ENCODE measurements at places on chromosomes 6 and 20.

GRCh38 chr6:154548130-154548830 is 37.8 kb upstream of the CNKSR3 start:
- DNase-seq: no peak

GRCh38 chr20:16385462-16385861 is 187.8 kb downstream of the KIF16B start:
- no peak for DNase-seq

DNA sequence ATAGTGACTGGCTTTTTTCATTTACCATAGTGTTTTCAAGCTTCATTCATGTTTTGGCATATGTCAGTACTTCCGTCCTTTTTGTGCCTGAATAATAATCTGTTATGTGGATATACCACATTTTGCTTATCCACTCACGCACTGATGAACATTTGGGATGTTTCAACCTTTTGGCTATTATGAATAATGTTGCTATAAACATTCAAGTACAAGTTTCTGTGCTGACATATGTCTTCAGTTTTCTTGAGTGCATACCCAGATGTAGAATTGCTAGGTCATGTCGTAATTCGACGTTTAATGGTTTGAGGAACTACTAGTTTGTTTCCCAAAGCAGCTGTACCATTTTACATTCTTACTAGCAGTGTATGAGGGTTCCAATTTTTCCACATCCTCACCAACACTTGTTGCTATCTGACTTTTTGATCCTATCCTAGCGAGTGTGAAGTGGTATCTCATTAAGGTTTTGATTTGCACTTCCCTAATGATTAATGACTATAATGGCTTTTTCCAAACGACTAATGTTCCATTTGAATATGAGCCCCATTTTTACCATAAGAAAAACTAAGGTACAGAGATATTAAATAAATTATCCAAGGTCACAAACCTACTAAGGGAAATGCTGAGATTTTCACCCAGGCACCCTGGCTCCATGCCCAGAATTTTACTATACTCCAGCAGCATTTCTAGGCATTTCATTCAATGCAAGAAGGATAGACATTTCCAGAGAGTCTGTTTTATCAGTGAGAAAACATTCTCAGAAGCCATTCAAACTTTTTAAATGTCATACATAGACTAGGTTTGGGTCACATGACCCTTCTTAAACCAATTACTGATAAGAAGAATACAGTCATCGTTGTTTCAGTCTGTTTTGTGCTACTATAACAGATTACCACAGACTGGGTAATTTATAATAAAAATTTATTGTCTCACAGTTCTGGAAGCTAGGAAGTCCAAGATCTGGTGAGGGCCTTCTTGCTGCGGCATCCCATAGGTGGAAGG is 71.1 kb upstream of the RUNX2 start:
- no peak for DNase-seq

- DNase-seq: no peak
Observed at GRCh38 chr20:31851240-31851955, 6.0 kb upstream of the FOXS1 start.

GRCh38 chr6:64717281-64717680 is 989.7 kb downstream of the EYS start:
- no peak for DNase-seq

DNA sequence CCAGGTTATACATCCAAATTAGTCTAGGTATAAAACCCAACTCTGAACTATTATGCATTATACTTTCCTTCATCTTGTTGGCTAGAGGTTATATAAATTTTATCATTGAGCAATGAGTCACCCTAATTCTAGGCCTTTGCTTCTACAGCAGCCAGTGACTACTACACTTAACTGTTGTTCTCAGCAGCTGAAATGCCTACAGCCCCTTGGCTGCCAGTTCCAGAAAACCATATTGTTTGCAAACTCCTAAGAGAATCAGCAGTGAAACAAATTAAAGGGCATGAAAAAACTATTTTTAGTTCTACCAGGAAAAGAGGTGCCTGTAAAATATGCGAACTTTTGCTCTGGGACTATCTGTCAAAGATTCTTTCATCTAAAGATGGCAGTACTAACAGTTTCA is 292.8 kb downstream of the FRK start:
- DNase-seq: no peak

GRCh38 chr6:108874470-108875160 is 26.4 kb downstream of the ARMC2 start:
- peak; percentile 68 for DNase-seq

Data from stimulated activated CD8-positive, alpha-beta memory T cell treated with anti-CD3 and anti-CD28 coated beads, Interleukin-4, amount 100 ng/mL, for 48 hours (primary cell).